ENCODE measurements at places on chromosomes 2 and 18.

- no peak for DNase-seq
Observed at GRCh38 chr18:48274301-48274700, 134.9 kb downstream of the ZBTB7C start.

- DNase-seq: no peak
Observed at GRCh38 chr18:48376406-48376805, 32.8 kb downstream of the ZBTB7C start.

GRCh38 chr2:226338825-226339224, 460.8 kb downstream of the IRS1 start:
- DNase-seq: no peak

- no peak for DNase-seq
Observed at GRCh38 chr2:13819896-13820295, 812.6 kb upstream of the LRATD1 start.

GRCh38 chr2:196239622-196240587, 68.5 kb upstream of the STK17B start:
- peak; percentile 92 for DNase-seq

- no peak for DNase-seq
Observed at GRCh38 chr2:134491771-134492441, 226.9 kb downstream of the TMEM163 start.

- DNase-seq: no peak
Observed at GRCh38 chr2:18484625-18485024, 75.8 kb downstream of the RDH14 start.

DNA sequence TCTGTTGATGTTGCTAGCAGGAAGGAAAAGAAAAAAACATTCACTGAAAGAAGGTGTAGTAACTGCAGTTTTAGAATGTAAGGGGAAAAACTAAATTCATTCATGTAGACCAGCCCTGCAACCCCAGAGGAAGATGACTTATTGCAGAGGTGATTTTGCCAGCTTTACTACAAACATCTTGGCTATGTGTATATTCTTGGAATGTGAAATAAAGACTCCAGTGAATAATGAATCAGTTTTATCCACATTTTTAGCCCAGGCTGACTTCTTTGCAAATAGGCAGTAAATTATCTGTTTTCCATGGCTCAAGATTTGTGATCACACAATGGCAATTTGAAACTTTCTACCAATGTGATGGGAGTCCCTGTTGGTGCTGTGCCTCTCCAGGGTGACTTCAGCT, 206.1 kb upstream of the SETBP1 start:
- no peak for DNase-seq

DNA sequence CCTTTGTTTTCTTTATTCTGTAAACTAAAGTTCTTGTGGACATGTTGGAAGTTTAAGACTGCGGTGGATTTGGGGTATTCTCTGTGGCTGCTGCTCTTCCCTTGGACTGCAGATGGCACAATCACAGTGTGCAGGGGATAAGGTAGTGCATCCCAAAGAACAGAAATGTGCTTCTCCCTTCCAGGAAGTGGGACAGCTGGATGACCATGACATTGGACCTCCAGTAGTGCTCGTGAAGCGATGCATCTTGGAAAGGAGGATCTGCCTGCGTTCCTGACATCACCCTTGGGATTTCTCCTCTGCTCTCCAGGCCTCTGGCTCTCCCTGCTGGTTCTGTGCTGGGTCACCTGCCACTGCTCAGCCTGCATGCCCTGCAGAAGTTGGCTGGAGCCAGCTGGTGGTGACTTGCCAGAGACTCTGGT, 109.9 kb downstream of the SLC4A3 start:
- DNase-seq: no peak

- no peak for DNase-seq
Observed at GRCh38 chr2:31580321-31581117, at the start of gene SRD5A2. SRD5A2 (minus strand) TSS chr2:31580938; CDS start chr2:31580900, 38 bp downstream.

Data from GM12865 (cell line).